ENCODE measurements at places on chromosomes 6 and 20.

DNA sequence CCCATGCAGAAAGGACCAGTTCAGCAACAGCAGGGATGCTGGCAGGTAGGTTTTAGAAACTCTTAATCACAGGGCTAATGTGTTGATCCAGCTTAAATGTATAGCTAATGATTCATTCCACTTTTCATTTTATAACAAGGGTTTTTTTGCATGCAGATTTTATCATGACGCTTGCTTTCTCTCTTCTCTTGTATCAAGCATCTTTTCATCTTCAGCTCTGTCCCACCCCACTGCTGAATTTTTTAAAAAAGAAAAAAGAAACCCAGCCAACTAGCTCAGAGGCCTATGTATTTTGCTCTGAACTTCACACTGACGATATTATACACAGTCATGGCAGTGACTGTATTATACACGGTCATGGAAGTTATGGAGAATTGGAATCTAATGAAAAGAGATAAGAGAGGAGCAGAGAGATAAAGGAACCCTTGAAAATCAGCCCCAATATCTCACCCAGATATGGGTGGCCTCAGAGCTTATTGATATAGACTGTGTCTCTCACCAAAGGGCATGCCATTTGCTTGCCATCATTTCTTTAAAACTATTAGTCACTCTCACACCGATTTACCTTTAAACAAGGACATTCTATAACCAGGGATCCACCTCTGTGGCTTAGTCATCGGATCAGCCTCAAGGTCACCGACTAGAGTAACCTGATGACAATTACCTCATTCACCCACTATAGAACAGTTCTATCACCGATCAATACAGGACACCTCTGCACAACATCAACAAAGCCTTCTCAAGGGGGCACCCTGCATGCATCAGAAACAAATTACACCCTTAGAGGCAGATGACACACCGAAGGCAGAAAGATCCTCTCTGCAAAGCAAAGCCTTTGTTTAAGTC, 222.0 kb downstream of the ATXN1 start:
- no peak for DNase-seq

DNA sequence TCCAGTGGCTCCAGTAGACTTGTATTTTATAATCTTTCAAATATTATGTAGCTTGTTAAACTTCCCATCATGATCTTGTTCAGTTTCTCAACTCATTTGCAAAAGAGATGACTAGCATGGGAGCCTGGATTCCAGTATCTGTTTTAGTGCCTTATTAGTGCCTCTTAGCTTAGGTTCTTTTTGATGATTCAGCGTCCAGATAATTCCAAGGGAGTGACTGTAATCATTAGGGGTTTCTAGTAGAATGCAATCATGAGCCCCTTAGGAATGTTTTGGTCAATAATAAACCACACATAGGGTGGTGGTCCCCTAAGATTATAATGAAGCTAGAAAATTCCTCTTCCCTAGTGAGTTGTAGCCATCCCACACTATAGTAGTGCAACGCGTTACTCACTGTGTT, 7.0 kb downstream of the CD2AP start:
- DNase-seq: no peak

- no peak for DNase-seq
Observed at GRCh38 chr6:150651808-150652470, 52.3 kb downstream of the PLEKHG1 start.

DNA sequence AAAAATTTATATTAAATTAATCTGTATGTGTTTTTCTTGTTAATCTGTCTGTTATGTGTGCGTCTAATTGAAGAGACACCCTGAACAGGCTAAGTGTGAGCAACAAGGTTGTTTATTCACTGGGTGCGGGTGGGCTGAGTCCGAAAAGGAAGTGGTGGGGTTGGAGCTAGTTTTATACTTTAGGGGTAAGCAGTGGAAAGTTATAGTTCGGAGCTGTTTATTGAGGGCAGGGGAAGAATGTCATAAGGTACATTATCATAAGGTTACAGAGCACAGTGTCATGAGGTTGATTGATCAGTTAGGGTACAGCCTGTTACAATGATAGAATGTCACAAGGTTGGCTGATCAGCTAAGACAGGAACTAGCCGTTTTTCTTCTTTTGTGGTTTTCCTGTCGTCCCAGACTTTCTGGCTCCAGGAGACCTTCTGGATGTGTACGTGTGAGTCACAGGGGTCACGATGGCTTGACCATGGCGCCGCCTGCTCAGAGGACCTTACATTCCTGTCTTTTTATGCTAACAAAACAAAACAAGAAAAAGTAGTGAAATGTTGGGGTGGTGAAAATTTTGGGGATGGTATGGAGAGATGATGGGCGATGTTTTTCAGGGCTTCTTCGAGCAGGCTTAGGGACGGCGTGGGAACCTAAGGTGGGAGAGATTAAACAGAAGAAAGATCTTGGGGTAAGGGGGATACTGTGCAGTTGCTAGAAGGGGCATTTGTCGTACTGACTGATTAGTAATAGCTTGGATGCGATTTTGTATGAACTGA, 754.0 kb upstream of the ADGRB3 start:
- no peak for DNase-seq

DNA sequence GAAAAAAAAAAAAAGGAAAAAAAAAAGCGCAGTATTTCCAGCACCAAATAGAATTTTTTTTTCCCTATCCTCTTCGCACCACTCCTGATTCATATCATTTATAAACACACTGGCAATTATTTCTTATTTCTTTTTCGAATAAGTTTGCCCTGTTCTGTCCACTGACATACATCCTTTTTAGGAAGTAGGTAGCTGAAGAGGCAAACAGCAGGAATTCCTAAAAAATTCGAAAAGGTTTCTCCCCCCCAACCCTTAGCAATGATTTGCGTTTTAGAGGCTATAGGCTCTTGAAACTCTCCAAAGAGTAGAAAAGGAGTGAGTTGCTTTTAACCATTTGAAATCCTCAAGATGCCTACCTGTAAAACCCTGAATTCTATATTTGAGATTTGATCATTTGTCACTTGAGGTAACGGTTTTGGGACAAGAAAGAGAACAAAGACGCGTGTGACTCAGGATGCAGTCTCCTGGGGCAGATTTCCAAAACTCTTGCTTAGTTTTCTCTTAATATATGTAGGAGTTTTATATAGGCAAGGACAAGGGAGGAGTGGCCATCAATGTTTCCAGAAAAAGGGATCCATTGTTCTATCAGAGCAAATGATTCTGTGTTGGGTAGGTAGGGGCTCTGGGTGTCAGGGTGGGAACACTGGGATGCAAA, 531 bp upstream of the CCN2 start:
- no peak for DNase-seq
